Nasal cavity respiratory epithelium epithelial cell of viscerocranial mucosa (primary cell): ENCODE measurements at places on chromosomes 3 and 15. TPM values are rescaled to one million over a fixed set of nuclear protein-coding genes. Genes with fewer than 3 reads are reported as not detected.

The TM4SF4 gene
- not detected in 2 replicates for total RNA-seq

The FAM43A gene
- total RNA-seq, result 2.4 and 7.3 TPM in 2 replicates

The IMPG2 gene
- under 0.01 and 0.14 TPM in 2 replicates for total RNA-seq

The NOX5 gene
- under 0.01 and 0.07 TPM in 2 replicates for total RNA-seq

The LOXL1 gene
- total RNA-seq, result 8.2 and 15.0 TPM in 2 replicates

The C3orf22 gene
- total RNA-seq, result not detected in 2 replicates

The SMCO1 gene
- not detected in 2 replicates for total RNA-seq

The ARHGEF26 gene
- total RNA-seq, result 0.34 and 0.85 TPM in 2 replicates

The FAM107A gene
- total RNA-seq, result not detected in 2 replicates

The CXCR6 gene
- total RNA-seq, result not detected in 2 replicates

The CNTN6 gene
- total RNA-seq, result not detected in 2 replicates

The ENTPD3 gene
- 22.2 and 24.3 TPM in 2 replicates for total RNA-seq

The CIB2 gene
- total RNA-seq, result 1.4 and 5.6 TPM in 2 replicates

The RBM5 gene
- 103 and 202 TPM in 2 replicates for total RNA-seq

The INSYN1 gene
- total RNA-seq, result 1.5 and 1.7 TPM in 2 replicates

The QTRT2 gene
- total RNA-seq, result 30.1 and 36.7 TPM in 2 replicates

The FOXB1 gene
- total RNA-seq, result not detected in 2 replicates

The PTH1R gene
- not detected in 2 replicates for total RNA-seq

The SAXO2 gene
- 0.68 and 3.1 TPM in 2 replicates for total RNA-seq

The CCR3 gene
- 0.07 TPM in 1 of 2 replicates, not detected in the other for total RNA-seq

The GASK1A gene
- total RNA-seq, result 0.50 and 1.4 TPM in 2 replicates

The GATA2 gene
- not detected in 2 replicates for total RNA-seq

The VEPH1 gene
- 0.34 and 0.43 TPM in 2 replicates for total RNA-seq

The RLBP1 gene
- total RNA-seq, result 0.28 TPM in 1 of 2 replicates, not detected in the other

The CKMT1A gene
- 21.5 and 63.9 TPM in 2 replicates for total RNA-seq

The NR2E3 gene
- 0.14 and 0.34 TPM in 2 replicates for total RNA-seq

The RARB gene
- under 0.01 and 2.6 TPM in 2 replicates for total RNA-seq

The MAP1A gene
- total RNA-seq, result under 0.01 and 1.9 TPM in 2 replicates

The FANCD2OS gene
- not detected in 2 replicates for total RNA-seq

The MORC1 gene
- total RNA-seq, result not detected in 2 replicates

The ACVR2B gene
- 4.1 and 7.5 TPM in 2 replicates for total RNA-seq

The DTWD1 gene
- total RNA-seq, result 14.4 and 18.0 TPM in 2 replicates

The SIDT1 gene
- 0.34 and 2.3 TPM in 2 replicates for total RNA-seq

The ANKDD1A gene
- total RNA-seq, result 0.68 and 2.8 TPM in 2 replicates

The TIMP4 gene
- total RNA-seq, result 1.4 and 2.2 TPM in 2 replicates

The CFAP92 gene
- total RNA-seq, result 0.34 and 0.36 TPM in 2 replicates

The TMEM266 gene
- 0.34 and 2.2 TPM in 2 replicates for total RNA-seq

The VIPR1 gene
- total RNA-seq, result 6.2 and 10.1 TPM in 2 replicates

The SLC6A20 gene
- 0.14 and 0.34 TPM in 2 replicates for total RNA-seq

The IL5RA gene
- not detected in 2 replicates for total RNA-seq

The FES gene
- total RNA-seq, result 0.34 and 2.4 TPM in 2 replicates
